ENCODE measurements at places on chromosomes 2 and 18.

DNA sequence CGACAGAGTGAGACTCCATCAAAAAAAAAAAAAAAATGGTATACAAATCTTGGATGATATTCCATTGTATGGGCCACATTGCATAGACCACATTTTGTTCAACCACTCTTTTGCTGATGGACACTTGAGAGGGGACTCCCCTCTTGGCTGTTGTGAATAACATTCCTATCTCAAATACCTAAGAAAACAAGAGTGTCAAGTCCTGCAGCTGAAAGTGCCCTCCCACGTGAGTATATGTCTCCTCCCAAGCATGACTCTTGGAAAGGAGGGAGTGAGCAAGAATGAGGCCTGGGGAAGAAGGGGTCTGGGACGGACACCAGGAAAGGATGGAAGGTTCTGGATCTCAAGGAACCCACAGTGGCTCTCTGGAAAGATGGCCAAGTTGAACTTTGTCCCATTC lies 36.0 kb upstream of the NPAS2 start:
- DNase-seq, result no peak

DNA sequence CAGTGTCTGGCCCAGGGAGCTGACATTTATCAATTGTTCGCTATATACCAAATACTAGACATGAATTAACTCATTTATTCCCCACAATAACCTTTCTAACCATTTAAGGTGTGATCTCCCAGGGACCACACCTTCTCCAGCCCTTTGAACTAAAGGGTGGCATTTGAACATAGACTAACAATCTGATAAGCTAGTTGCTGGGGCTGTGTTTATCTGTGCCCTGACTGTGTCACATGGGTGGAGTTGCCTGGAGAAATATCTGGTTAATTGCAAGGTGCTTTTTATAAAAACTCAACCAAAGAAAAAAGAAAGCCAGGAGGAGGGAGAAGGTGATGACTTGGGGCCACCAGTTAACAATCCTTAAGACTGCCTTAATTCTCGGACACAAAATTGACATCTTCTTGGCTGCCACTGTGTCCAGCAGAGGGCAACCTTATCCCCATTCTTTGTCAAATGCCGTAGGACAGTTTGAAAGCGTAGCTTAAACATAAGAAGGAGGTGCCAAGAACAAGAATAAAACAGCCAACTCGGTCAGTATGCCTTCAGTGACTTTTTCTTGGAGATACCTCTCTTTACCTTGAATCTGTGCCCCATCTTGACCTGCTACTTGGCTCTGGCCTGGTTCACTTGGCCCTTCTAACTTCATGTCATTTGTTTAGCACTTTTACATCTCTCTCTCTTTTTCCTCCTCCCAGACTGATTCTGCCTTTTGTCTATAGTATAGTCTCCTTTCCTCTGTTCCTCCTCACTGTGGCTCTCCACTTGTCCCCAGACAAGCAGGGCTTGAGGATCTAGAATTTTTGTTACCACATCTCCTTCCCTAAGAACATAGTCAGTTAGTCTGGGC lies 183.4 kb downstream of the MYO3B start:
- DNase-seq, result peak; percentile 3

DNA sequence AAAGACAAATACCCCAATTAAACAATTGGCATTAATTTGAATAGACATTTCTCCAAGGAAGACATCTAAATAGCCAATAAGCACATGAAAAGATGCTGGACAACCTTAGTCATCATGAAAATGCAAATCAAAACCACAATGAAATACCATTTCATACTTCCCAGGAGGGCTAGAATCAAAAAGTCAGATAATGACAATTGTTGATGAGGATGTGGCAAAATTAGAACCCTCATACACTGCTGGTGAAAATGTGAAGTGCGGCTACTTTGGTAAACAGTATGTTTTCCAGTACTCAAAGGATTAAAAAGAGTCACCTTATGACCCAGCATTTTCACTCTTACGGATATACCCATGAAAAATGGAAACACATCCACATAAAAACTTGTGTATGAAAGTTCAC lies 91.6 kb downstream of the FIGN start:
- DNase-seq, result no peak

DNA sequence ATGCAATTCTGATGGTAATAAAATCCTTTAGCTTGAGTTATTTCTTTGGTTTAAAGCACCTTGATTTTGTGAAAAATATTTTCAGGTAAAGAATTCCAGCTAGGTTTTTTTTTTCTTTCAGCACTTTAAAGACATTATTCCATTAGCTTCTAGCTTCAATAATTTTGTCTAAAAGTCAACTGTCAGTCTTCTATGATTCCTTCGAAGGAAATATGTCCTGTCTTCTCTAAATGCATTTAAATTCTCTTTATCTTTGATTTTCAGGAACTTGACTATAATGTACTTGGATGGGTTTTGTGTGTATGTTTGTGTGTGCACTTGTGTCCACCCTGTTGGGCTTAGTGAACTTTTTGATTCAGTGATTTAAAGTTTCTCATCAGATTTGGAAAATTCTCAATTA lies 4.7 kb downstream of the LONRF2 start:
- DNase-seq, result no peak

DNA sequence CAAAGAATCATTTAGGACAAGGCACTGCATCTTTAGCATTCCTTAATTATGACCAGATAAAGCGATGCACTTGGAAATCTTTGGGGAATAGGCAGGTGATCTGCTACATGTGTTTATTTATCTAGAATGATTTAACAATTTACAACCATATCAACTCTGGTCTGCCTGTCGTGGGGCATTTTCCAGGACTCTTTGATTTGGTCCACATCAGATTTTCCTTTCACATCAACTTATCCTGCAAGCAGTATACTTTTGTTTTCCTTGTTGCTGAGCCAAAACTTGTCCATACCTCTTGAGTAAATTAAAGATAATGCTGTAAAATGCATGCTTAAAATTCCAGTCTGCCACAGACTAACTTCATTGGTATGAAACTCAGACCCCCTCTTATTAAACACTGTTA lies 312.4 kb upstream of the TCF4 start:
- no peak for DNase-seq

DNA sequence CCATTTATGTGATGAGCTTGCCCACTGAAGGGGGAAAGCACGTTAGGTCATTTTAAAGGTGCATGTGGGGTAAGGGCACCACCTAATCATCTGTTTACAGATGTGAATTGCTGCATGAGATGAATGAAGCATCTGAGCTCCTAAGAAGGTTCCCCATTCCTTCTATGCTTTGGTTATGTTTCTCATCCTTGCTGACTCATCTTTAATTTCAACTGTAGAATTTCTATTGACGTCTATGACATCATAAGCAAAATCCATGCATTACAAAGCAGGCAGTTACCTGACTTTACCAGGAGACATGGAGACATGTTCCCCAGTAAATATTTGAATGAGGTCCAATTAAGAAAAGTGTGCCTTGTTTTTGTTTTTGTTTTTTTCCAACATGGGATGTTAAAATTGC lies 2.8 kb downstream of the SNTG2 start:
- DNase-seq, result no peak

GRCh38 chr2:210337159-210337558 lies 22.2 kb upstream of the MYL1 start:
- no peak for DNase-seq

GRCh38 chr2:64819774-64820688 lies 166.3 kb upstream of the SERTAD2 start:
- no peak for DNase-seq

DNA sequence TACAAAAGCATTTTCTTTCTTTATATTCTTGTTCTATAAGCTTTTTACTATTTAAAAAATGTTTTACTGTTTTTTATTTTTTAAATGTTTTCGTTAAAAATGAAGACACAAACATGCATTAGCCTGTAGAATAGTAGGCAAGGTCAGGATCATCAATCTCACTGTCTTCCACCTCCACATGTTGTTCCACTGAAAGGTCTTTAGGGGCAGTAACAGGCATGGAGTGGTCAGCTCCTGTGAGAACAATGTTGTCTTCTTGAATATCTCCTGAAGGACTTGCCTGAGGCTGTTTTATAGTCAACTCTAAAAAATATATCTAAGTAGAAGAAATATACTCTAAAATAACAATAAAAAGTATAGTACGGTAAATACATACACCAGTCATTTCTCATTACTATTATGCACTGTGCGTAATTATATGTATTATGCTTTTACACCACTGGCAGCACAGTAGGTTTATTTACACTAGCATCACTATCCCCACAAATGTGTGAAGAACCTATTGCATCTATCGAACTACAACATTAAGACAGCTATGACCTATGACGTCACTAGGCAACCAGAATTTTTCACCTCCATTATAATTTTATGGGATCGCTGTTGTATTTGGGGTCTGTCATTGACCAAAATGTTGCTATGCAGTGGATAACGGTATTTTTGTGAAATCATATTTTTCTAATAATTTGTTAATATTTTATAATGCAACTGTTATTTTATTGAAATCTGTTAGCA lies 764.3 kb downstream of the METTL4 start:
- DNase-seq, result no peak

- no peak for DNase-seq
Observed at GRCh38 chr18:49853436-49853835, 40.1 kb upstream of the ACAA2 start.

- DNase-seq, result no peak
Observed at GRCh38 chr2:238850091-238850490, 2.2 kb downstream of the TWIST2 start.

- DNase-seq, result no peak
Observed at GRCh38 chr2:211397764-211398163, 841.4 kb downstream of the CPS1 start.

- DNase-seq, result no peak
Observed at GRCh38 chr2:3741867-3742602, 38.7 kb downstream of the DCDC2C start.

- no peak for DNase-seq
Observed at GRCh38 chr2:223601018-223601417, 1.1 kb downstream of the SCG2 start.

DNA sequence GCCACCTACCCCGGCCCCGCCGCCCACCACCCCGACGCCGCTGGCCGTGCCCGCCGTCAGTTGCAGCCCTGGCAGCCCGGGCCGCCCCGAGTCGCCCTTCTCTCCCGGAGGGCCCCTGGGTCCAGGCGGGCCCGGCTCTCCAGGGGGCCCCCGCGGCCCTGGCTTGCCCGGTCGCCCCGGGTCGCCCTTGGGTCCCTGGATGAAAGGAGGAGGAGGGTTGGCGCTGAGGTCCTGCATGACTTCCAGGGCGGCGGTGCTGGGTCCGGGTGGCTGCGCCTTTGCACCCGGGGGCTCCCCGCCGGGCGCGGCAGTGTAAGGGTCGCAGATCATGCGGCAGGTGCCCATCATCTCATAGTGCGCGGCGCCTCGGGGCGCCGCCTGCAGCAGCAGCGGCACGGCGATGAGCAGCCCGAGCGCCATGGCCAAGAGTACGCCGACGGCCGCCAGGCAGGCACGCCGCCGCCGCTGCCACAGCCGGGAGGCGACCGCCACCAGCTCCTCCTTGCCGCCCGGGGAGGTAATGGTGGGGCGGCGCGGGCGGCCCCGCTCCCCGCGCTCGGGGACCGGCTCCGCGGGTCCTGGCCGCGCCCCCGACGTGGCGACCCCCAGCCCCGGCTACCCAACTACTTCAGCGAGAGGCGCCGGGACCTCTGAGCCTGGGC lies 570 bp downstream of the C1QL2 start:
- no peak for DNase-seq

- no peak for DNase-seq
Observed at GRCh38 chr18:36241831-36242230, 54.5 kb downstream of the MOCOS start.

DNA sequence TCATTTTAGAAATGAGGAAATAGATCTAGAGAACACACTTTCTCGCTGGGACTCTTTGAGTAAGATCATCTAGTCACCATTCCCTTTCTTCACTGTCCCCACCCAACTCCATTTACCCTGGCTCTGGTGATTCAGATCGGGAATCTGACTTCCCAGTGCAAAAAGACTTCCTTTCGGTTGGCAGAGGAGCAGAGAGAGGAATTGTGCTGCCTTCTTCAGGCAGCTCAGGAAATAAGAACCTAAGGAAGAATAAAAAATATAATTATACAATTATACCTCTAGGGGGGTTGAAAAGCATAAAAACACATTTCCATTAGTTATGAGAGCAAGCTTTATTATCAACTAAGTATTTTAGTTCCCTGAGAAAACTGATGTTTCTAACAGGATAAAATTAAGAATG lies 9.3 kb upstream of the MPP4 start:
- DNase-seq, result no peak

DNA sequence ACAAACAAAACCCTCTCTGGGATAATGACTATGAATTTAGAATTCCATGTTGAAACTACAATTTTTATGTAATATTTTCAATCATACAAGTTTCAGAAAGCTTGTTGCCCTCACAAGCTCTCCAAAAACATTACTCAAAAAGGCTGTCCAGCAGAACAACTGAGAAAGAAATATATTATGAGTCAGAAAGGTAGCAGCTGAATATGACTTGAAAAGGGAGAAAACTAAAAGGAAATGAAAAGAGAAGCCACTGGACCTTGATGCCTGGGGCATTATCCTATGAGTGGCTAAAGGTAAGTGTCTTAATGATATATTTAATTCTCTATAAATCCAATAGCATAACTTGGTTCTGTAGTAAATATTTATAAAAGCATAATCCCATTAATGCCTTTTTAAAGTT lies 61.8 kb downstream of the NXPH2 start:
- DNase-seq, result no peak

DNA sequence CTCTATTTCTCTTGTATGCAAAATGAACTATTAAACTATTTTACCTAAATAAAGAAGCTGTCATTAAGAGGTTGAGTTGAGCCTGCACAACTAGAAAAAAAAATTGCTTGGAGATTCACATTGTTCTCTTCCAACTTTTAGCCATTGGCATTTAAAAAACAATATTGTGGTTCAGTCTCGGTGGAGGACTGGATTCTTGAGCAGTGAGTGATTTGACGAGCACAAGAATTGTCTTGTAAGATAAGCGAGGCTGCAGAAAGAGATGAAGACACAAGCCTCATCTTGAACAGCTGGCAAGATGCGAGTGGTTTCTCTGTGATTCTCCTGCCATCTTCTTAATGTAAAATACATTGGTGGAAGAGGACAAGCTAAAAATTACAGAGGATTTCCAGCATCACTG lies 67.0 kb downstream of the GALR1 start:
- no peak for DNase-seq

- no peak for DNase-seq
Observed at GRCh38 chr18:47964053-47964452, 33.6 kb upstream of the SMAD2 start.

- DNase-seq, result no peak
Observed at GRCh38 chr2:169721016-169721415, 12.6 kb upstream of the KLHL23 start.

Measured in T-helper 22 cell (primary cell).